Tibial artery (tissue), 4 donors: ENCODE measurements at places on chromosomes 12 and 14.

DNA sequence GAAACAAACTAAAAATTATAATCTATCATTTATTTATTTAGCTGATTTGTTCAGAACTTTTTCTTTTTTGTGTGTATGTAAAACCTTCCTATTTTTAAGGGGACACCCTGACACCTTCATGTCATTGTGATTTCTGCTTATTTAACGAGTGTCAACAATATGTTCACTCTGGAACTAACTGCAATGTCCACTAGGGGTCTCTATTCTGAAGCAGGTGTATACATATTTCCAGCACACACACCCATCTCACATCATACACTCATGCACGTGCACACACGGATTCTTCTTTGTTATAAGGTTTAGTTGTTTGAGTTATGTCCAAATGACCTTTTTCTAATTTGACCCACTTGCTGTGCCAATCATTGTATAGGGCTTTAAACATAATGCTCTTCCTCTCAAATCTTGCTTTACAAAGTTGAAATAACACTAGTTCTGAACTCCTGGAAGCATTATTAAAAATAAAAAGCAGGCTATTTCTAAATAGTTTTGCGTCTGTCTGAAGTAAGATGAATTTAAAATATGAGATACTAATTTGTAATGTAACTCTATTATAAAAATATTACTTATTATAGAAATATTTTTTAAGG lies 15.5 kb downstream of the E2F7 start:
- DNase-seq, result no peak

- no peak for DNase-seq
Measured at GRCh38 chr12:69342421-69342820, 5.8 kb upstream of the LYZ start.

- no peak for DNase-seq
Measured at GRCh38 chr14:77340389-77340788, 19.6 kb downstream of the GSTZ1 start.

- no peak for DNase-seq
Measured at GRCh38 chr12:30219047-30219446, 435.3 kb upstream of the TMTC1 start.

- no peak for DNase-seq
Measured at GRCh38 chr14:100816950-100817901, 8.7 kb upstream of the MEG3 start.
